Esophagus squamous epithelium (tissue), 5 donors: ENCODE measurements at places on chromosomes 5 and 9. TPM values are rescaled to one million over a fixed set of nuclear protein-coding genes. Genes with fewer than 3 reads are reported as not detected.

DNA sequence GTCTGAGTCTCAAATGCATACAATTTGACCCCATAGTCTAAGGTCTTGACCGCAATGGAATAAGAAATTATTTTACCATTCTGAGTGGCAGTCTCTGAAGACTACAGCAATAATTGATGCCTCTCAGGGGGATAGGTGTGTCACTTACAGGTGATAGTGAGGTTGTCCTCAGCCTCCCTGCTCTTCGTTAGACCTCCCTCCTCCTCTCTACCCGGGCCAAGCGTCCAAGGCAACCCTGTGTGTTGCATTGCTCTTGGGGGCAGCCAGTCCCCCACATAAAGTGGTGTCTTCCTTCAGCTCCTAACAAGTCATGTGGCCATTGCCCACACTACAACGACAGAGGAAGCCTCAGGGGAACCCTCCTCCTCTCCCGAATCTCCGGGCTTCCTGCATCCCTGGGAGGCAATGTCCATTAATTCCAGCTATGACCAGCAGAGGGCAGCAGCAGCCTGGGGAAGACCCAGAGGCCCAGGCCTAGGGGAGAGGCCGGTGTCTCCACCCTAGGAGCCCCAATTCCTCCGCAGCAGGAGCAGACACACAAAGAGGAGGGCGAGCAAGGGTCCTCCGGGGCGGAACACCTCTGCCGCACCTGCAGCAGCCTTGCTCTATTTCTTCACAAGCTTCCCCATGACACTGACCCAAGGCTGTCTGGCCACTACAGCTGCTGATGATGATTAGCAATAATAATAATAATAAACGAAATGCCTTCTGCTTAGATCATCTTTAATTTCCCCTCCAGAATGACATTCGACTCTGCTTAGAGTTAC, 134.8 kb downstream of the KCNIP1 start:
- DNase-seq: no peak

- DNase-seq: no peak
These were observed 557.3 kb downstream of the CDH12 start for GRCh38 chr5:22295832-22296231.

Gene CDH9
- not detected for total RNA-seq

- DNase-seq: no peak
These were observed 1146.3 kb downstream of the MAT2B start for GRCh38 chr5:164651546-164652275.

DNA sequence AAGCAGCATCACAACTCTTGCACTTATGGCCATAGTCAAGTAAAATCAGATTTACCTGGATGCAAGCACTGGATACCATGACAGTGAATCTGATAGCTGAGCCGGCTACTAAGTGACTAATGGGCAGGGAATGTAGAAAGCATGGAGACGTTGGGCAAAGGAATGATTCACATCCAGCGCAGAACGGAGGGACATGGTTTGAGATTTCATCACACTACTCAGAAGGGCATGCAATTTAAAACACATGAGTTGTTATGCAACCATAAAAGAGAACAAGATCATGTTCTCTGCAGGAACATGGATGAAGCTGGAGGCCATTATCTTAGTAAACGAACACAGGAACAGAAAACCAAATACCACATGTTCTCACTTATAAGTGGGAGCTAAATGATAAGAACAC, 169.1 kb upstream of the PIK3R1 start:
- DNase-seq: no peak

DNA sequence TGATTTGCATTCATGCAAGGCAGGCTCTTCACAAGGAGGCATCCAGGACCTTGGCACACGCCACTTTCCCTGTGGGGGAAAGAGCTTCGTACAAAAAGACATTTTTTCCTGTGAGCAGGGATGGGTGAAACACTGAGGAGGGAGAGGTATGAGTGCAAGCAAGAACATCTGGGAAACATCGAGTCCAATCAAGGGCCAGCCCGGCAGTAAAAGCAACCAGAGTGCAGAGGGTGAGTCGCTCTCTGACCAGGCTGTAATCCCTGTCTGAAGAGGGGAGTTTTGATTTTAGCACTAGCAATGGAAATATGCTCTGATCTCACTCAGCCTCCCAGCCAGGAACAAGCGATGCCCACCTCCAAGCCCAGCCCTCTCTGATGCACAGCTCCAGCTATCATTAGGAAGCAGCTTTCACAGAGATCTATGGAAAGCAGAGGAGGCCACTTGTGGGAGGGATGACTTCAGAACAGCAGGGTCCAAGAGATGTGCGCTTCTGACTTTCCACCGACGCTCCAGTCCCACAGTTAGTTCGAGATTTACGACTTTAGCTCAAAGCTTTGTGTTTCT, 211.0 kb upstream of the ADAMTS16 start:
- no peak for DNase-seq

Gene PCDHAC1
- total RNA-seq: 0.19 TPM

- DNase-seq: no peak
These were observed 12.6 kb upstream of the LPCAT1 start for GRCh38 chr5:1536322-1536845.

GRCh38 chr5:143395638-143396352, 7.7 kb downstream of the NR3C1 start:
- DNase-seq: no peak

Gene IL13
- total RNA-seq: not detected

DNA sequence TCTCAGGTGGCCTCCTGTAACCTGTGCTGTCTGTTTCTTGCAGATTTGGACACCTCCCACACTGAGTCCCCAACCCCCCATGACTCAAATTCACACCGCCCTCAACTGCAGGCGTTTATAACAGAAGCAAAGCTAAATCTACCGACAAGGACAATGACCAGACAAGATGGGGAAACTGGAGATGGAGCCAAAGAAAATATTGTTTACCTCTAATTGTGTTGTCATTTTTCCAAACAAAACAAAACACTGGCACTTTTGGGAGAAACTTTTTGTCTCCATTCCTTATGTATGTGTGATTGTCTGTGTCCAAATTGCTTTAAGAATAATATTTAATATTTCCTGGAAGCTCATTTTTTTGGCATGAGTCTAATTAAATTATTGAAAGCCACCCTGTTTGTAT, 314.8 kb downstream of the ARHGEF28 start:
- no peak for DNase-seq

GRCh38 chr5:150181766-150182545, 7.9 kb upstream of the SLC6A7 start:
- DNase-seq: no peak

- DNase-seq: no peak
These were observed 244.0 kb downstream of the ARHGAP26 start for GRCh38 chr5:143014017-143014651.

Gene SLC6A7
- total RNA-seq: not detected

- no peak for DNase-seq
These were observed 6.3 kb downstream of the SLC25A51 start for GRCh38 chr9:37897665-37898064.

GRCh38 chr9:114200721-114201300, 45.5 kb downstream of the COL27A1 start:
- DNase-seq: no peak

Gene CKS2
- total RNA-seq: 39.9 TPM
